LoVo (cell line): ENCODE measurements at places on chromosomes 7 and 10.

- DNase-seq = no peak
These were observed 37.5 kb upstream of the SUN1 start for GRCh38 chr7:794671-795329.

DNA sequence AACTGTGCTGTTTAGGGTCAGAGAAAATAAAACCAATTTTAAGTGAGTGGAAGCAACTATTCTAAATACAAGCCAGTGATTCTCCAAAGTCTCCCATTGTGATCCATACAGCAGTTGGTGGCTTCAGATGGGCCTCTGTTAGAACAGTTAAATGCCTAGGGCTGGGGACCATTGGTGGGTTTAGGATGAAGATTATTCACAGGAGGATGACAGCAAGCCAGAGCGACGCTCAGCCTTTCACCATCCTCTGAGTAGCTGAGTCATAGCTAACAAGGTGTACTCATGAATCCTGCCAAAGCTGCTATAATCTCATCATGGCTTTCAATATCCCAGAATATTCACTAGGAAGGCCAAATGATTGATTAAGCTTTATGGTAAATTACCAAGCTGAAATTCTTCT is 39.6 kb downstream of the STARD3NL start:
- DNase-seq = no peak

DNA sequence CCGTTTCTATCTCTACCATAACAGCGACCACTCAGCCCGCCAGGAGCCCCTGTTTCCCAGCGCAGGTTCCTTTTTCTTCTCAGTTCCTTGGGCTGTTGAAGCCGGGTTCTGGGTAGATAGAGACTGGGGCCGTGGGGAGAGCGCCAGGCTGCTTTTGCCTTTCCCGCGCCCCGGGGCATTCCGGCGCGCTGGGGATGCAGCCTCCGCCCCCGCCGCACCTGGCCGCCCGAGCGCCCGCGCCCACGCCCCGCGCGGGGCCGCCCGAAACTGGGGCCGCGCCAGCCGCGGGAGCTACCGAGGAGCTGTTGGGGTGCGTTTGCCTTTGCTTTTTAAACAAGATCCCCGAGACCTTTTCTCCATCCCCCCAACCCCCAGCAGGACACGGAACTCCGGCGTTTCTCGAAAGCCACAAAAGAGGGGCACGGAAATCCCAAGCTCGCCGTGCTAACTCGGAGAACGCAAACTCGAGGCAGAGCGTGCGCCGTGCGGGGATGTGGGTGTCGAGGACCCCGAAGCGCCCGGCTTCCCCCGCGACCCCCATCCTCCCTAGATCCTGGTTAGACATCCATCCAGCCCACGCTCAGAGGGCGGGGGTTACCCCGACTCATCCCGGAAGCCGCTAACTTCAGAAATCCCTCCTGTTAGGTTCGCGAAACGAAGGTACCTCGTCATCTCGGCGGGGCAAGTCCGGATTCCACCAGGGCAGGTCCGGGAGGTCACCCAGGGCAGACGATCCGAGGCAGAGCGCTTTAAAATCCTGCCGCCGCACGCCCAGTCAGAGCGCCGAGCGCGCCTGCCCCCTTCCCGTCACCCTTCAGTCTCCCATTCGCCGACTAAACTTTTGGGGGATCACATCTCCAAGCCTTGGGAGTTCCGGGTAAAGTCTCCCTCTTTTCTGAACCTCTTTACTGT is 1.0 kb downstream of the GRM8 start:
- no peak for DNase-seq

DNA sequence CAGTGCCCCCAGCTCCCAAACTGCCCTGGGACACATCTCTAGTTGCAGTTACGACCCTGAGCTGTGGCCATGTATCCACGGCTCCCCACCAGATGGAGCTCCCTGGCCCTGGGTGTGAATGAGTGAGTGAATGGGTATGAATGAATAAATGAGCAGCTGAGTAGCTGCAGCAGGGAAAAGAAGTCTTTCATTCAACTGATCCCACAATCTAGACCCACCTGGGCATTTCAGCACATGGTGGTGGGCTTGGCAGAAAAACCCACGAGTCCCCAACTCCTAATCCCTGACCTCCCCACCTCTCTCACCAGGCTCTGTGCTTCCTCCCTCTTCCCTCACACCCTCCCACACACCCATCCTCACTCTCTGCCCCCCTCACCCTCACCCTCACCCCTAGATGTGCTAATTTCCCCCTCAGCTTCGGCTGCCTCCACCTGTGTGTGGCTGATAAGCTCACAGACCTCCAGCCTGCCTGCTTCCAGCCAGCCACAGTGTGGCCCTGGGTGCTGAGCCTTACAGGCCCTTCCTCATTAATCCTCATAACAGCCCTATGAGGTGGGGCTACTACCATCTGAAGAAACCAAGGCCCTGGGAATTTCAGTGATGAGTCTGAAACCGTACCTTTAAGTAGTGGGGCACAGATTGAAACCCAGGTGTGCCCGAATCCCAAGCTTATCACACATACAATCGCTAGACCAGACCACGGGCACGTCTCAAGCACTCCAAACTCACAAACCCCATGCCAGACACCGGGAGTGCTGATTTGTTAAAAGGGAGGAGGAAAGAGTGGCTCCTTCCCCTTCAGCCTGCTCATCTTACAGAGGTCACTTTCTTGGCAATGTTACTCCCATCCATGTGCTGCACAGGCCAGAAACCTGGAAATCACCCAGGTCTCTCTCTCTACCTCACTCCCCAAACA is 2.2 kb upstream of the ATP6V1F start:
- no peak for DNase-seq

DNA sequence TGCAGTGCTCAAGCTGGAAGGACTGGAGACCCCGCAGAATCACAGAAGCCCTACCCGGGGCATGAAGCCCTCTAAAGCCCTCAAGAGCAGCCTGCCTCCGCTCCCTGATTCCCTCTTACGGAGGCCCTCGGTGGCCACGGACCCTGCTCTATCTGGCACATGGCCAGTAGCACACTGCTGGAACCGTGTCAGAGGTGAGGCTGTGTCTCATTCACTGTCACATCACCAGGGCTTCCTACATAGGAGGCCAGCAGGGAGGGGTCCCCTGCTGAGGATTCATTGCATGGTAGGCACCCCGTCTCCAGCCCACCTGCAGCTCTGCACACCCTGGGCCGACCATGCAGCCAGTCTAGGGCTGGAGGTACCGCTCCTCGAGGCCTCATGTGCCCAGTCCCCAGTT is 259.2 kb downstream of the TNS3 start:
- no peak for DNase-seq

GRCh38 chr10:100531761-100532160 is 2.1 kb upstream of the NDUFB8 start:
- no peak for DNase-seq

DNA sequence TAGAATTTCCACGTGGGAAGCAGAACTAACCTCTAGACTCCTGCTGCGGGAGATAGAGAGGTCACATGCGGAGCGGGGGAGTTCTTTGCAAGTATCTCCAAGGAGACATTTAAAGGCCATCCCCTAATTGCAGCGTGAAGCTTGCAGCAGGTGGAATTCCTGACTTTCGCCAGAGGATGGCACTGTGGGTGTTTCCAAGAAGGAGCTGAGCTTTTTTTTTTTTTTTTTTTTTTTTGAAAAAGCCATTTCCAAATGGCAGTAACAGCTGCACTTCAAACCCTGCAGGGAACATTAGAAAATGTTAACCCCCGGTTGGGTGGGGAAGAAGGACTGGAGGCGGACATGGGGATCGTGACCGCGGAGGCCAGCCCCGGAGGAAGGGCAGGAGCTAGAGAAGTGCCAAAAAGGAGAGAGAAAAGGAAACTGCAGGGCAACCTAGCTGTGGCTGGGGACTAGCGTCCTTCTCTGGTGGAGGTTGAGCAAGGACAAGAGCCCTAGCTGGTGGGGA is 487.7 kb downstream of the TYW1 start:
- peak; percentile 69 for DNase-seq

DNA sequence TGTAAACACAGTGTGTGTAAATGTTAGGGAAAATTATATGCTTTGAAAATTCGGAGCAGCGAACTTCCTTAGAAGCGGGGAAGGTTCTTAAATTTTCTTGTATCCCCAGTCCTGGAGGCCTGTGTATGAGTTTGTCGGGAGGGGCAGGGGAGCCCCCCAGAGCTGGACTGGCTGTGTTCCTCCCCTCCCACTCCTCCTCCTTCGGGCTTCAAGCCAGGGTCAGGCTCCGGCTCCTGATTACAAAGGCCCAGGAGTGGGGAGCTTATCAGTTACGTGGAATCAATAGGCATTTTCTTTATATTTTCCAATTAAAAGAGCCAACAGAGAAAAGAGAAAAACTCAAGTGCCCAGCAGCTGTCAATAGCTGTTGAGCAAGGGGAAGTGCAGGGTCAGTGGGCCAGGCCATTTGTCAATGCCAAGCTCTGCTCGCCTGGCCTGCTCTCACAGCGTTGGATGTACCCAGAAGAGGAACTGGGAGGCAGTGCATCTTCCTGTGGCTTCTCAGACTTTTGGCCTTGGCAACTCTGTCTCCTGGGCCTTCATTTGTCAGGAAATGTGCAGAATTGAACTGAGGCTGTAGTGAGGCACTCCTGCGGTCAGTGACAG is 156.9 kb upstream of the PCBD1 start:
- DNase-seq = no peak

GRCh38 chr10:132628966-132629900 is 91.6 kb downstream of the INPP5A start:
- DNase-seq = no peak

- DNase-seq = no peak
These were observed 642.0 kb downstream of the SDK1 start for GRCh38 chr7:3942816-3943745.

- DNase-seq = no peak
These were observed 710.3 kb downstream of the SORCS1 start for GRCh38 chr10:106454233-106454632.

GRCh38 chr10:111079241-111079760 is 2.5 kb downstream of the ADRA2A start:
- no peak for DNase-seq

GRCh38 chr7:158390460-158390859 is 197.2 kb downstream of the PTPRN2 start:
- no peak for DNase-seq

DNA sequence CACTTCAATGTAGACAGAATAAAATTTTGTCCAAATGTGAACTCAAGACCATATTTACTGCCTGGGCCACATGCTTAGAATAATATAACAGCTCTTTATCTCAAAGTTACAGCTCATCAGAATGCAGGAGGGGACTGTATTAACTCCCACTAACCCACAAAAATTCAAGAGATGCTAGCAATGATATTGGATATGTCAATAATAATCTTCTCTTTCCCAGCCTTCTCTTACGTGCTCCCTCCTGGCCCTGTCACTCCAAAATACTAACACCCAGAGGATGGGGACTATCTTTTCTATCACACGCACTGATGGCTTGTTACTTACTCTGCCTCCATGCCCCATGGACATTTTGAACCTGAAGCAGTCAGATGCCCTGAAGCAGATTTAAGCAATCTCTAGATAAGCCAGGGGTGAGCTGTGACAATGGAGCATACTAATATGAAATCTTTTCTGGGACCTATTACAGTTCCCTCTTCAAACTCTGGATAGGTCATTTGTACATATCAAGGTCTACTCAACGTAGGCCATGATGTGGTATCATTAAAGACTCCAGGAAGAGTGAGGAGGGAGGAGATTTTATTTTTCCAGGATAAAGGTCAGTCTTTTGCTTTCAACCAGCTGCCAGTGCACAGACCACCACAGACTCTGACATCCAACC is 803.0 kb downstream of the GRM8 start:
- DNase-seq = no peak

DNA sequence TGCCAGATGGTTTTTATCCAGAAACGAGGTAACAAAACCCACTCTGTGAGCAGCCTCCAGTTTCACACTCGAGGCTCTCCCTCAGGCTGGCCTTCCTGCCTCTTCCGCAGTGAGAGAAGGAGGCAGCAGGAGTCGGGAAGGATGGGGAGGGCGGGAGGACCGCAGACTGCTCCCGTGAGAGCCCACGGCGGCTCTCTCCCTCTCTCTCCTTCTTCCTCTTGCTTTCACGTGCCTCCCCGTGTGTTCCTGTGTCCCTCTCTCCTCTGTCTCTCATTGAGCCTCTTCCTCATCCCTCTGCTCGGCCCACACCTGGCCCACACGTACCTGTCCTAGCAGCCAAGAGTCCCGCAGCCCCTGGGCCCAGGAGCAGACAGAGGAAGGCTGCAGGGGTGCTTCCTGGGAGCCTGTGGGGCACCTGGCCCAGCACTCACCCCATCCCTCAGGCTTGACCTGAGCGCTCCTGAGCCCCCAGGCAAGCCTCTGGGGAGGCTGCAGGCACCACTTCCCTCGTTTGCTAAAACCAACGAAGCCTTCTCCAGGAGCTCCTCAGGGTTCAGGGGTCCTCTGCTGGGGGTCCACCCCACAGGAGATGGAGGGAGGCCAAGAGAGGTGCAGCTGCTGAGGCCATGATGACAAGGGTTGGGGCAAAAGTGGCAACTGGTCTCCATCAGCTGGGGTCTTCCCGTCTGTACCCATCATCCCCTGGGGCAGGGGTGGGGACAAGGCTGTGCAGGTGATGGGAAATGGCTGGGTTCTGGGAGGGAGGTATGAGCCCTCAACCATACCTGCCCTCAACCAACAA is 13.6 kb downstream of the SPOCK2 start:
- DNase-seq = no peak

DNA sequence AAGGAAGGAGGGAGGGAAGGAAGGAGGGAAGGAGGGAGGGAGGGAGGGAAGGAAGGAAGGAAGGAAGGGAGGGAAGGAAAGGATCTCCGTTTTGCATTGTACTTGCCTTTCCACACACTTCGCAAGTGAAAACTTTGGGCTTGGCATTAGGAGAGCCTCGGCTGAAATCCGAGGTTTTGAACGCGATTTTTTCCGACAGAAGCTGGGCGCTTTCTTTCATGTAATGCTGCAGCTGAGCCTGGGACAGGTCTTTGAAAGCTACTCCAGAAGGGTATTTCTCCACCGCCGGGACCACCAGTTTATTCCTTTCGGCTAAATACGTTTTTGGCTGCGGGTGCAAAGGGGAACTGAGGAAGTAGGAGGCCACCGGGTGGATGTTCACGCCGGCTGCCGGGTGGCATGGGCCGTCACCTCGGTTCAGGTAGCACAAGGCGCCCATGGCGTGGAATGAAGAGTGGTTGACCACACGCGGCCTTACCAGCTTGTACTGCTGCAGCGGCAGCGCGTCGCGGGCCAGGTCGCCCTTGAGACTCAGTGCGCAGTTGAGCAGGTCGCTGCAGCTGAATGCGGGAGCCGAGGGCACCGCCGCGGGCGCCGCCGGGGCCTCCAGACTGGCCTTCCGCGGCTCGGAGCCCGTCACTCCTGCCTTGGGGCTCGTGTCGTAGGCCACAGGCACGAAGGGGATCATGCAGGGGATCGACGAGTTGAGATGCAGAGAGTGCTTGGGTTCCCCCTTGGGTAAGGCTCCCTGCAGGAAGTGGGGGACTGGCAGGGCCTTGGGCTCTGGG is 825 bp downstream of the FEZF1 start:
- no peak for DNase-seq

DNA sequence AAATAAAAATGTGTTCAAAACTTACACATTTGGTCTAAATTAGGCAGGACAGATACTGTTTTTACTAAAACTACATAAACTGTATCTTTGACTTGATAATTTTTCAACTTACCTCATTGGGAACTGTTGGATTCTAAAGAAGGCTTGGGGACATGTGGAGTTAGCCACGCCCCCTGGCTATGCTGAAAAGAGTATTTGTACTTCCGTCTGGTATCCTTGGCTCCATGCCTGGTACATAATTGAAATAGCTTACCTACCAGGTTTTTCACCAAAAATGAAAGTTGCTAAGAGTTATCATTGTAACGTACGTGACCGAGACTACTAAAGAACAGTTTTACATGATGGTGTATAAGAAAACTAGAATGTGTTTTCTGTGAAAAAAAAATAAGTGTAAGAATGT is 604.8 kb upstream of the IGFBP3 start:
- peak; percentile 54 for DNase-seq
